GOT3 (cell line): ENCODE measurements at places on chromosomes 2 and 18.

DNA sequence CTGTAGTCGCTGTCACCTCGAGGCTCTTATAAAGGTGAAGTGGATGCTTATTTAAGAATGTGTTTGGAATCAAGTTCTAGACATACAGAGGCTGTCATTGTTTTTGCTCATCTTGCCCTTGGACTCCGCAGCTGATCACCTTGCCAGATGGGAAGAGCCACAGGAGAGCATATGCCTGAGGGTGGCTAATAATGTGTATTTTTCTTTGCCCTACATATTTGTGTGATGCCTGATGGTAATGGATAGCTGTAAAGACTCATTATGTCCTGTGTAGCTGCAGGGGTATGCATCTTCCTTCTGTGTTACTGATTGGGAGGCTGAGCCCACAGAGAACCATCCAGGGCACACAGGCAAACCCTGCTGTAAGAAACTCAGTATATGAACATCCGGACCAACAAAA, 61.7 kb downstream of the PRKCE start:
- DNase-seq = no peak

- DNase-seq = no peak
Measured at GRCh38 chr2:136034629-136035028, 49.2 kb upstream of the DARS1 start.

GRCh38 chr2:221563270-221563985, 8.7 kb downstream of the EPHA4 start:
- DNase-seq = no peak

DNA sequence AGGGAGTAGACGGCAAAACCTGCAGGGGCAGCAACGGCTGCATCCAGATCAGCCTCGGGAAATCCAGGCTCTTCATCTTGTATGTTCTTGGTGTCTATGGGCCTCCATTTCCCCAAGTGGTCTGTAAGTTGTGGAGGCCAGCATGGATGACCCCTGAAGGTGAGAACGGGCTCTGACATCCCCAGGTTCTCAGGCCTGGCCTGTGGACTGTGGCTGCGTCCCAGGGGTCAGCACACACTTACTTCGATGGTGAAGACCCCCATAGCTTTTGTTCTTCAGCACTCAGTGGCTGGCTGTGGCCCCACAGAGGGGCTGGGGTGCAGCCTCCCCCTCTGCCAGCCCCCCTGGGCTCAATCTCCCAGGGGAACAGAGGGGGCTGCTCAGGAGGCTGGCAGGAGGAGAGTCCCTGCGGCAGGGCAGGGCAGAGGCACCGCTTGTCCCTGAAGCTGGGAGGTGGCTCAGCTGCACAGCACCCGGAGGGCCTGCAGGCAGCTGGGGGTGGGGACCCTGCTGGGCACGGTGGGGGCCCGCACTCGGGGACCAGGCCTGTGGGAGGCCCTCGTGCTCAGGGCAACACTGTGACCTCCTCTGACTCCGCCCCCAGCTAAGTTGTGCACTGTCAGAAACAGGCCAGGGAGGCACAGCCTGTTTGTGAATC, 3.8 kb downstream of the SLC66A3 start:
- no peak for DNase-seq

- peak; percentile 55 for DNase-seq
Measured at GRCh38 chr2:231612109-231612455, 19.4 kb downstream of the TEX44 start.

GRCh38 chr2:216856406-216857065, 3.3 kb downstream of the TNP1 start:
- no peak for DNase-seq

DNA sequence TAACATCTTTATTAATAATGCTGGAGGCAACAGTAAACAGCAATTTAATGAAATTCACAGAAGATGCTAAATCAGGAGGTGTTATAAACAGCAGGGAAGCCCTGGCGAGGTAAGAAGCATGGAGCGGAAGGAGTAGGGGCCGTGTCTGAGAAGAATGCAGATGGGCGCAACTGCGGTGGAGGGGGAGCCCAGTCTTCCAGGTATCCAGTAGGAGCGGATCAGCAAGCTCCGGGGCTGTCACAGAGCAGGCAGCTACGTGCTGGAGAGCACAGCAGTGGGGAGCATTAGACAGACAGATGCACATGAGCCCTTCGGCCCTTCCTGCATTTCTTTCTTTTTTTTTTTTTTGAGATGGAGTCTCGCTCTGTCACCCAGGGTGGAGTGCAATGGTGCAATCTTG, 82.3 kb downstream of the SH3RF3 start:
- no peak for DNase-seq

GRCh38 chr2:18566145-18566769, 5.8 kb upstream of the RDH14 start:
- no peak for DNase-seq

DNA sequence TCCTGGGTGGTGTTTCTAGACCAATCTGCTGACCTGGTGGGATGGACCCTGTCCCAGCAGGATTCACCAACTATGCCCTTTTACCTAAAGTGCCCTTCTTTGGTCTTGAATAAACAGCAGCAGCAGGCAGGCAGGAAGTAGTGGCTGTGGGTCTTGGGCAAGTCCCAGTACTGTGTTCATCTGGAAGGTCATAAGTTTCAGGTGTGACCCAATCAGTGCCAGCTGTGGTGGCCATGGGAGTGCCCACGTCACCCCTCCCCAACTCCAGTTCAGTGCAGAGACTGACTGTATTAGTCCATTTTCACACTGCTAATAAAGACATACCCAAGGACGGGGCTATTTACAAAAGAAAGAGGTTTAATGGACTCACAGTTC, 148.3 kb upstream of the SRD5A2 start:
- DNase-seq = no peak

DNA sequence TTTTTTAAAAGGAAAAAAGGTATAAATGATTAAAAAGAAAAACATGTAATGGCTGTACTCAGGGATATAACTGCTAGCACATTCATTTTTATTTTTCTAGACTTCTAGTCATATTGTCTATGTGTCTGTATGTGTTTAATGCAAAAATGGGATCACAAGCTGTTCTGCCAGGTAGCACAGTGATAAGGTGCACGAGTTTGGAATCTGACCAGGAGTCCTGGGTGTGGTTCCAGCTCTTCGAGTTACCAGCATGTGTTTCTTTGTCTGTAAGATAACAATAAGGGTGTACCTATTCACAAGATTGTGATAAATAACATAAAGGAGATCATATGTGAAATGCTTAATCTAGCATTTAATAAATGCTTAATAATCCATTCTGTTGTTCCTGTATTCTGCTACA, 145.3 kb downstream of the PKP4 start:
- no peak for DNase-seq

DNA sequence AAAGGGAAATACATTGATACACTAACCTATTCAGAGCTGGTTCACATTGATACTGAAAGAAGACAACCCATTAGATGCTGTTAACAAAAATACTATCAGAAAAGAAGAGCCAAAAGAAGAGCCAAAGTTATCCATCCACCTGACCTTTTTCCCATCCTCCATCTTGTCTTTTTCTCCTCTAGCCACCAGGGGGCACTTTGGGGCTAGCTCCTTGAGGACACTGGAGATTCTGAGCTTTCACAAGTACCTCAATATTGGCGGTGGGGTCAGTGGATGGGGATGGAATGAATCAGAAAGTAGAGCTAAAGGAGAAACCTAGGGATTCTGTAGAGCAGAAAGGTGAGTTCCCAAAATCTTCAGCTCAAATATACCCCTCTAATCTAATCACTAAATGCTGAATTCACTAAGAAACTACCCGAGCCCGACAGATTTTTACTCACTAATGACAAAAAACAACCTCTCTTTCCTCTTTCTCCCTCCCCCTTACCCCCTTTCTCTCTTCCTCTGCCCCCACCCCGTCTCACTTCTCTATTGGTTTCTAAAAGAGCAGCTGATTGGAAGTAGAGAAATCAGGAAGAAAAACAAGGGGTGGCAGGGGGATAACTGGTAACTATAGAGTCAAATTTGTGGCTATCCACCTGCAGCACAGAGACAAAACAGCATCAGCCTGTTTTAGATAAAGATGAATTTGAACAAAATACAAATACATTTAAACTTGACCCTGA, 203.3 kb downstream of the TCF4 start:
- DNase-seq = no peak

DNA sequence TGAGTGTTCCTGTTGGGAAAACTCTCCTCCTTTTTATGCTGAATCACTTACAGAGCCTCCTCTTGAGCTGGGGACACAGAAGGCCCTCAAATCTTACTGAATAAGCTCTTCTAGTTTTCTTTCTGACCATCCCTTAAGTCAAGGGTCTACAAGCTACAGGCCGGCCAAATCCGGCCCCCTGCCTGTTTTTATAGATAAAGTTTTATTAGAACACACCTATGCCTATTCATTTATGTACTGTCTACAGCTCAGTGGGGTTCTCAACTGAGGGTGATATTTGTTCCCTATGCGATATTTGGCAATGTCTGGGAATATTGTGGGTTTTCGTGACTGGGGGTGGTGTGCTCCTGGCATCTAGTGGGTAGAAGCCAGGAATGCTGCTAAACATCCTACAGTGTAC, 14.0 kb downstream of the CDC42EP3 start:
- DNase-seq = no peak

GRCh38 chr18:25621144-25621543, 269.2 kb upstream of the ZNF521 start:
- DNase-seq = no peak

GRCh38 chr2:221399183-221399582, 172.9 kb downstream of the EPHA4 start:
- no peak for DNase-seq

DNA sequence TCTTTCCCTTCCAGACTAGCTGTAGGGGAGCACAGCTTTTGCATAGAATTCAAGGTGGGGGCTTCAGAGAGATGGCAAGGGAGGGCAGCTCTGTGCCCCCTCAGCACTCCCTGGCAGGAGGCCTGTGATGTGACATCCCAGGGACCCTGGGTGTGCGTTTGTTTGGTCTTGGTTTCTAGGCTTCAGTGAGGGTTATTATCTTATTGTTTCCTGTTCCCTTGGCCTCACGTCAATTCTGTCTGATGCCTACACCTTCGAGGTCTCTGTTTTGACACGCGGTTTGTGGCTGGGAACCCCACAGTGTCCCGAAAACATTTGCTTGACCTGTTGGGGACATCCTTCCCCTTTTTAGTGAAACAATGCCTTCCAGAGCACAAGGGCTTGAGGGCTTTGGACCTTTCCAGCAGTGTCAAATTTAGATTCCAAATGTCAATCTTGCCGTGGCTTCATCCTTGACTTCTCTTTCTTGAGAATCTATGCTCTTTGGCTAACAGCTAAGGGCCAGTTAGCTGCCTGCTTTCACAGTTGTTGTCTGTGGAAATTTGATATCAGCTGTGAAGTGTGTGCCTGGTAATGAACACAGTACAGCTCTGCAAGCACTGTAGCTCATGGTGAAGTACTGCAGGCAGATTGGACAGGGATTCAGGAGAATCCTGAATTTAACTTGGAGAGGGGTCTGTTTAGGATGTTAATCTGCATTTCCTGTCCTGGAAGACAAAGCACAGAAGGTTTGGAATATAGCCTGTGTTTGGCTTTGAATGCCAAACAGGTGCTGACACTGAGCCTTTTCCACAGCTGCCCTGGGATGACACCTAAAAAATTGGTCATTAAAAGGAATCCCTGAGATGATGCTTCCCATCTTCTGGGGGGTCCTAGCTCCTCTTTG, 108.2 kb upstream of the CXCR4 start:
- no peak for DNase-seq

DNA sequence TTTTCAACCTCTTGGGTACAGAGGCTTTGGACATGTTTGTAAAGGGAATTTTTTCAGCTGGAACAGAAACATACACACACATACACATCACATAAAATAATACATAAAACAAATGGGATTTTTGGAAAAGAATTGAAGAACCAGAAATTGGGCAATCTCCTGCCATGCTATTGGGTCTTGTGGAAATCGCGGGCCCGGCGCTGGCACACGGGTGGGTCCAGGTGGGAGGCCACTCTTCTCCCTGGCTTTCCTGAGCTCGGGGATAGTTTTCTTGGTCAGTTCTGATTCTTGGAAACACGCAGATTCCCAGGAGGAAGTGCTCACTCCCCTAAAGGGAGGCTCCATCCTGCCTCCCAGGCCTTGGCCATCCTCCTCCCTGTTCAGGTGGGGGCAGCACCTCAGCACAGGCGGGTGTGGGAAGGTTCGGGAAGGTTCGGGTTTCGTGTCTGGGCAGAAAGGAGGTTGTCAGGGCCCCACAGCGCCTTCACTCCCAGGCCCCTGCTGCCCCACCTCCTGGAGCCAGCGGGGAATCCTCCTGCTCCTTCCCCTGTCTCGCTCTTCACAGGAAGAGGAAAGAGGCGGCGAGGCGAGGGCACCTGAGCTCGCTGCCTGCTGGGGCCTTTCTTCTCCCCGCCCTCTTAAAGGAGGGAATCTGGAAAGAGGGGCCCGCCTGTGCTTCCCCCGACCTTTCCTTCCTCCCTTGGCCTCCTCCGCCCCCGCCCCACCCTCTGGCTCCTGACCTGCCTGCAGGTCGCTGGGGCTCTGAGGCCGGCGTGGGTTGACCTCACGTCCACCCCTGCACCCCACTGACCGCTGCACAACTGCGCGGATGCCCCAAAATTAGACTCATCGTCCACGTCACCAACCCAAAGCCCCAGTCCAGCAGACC, 97.8 kb upstream of the PXDN start:
- DNase-seq = no peak

DNA sequence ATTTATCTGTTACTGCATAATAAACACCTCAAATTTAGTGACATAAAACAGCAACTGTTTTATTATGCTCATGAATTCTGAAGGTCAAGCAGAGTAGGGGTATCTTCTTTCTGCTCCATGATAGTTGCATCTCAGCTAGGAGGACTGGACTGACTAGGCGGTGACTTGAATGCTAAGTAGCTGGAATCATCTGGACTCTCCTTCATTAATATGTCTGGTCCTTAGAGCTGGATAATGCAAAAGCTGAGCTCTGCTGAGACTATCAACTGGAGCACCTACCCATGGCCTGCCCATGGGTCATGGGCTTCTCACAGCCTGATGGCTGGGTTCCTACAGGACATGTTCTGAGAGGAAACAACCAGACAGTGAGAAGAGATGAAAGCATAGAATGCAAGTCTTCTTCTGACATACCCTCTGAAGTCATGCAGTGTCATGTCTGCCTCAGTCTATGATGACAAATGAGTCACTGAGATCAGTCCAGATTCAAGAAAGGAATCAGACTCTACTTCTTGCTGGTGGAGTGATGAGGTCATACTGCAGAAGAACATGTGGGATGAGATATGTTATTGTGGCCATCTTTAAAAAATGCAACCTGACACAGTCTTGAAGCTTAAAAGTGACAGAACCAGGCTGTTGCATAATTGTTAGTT, 174.2 kb upstream of the OSR1 start:
- DNase-seq = no peak

- DNase-seq = no peak
Measured at GRCh38 chr2:166671235-166671634, 177.2 kb upstream of the SCN7A start.

- DNase-seq = no peak
Measured at GRCh38 chr2:8488001-8488738, 193.7 kb upstream of the ID2 start.
